Mammary epithelial cell (primary cell): ENCODE measurements at places on chromosomes 1 and 21.

GRCh38 chr1:37243368-37244082 is 209.2 kb upstream of the GRIK3 start:
- no peak for DNase-seq

GRCh38 chr1:22531251-22531650 is 32.0 kb upstream of the EPHA8 start:
- DNase-seq: no peak

- DNase-seq: no peak
Measured at GRCh38 chr1:51955797-51956527, 34.5 kb downstream of the RAB3B start.

- no peak for DNase-seq
Measured at GRCh38 chr1:27057389-27057788, 44.7 kb upstream of the TENT5B start.

DNA sequence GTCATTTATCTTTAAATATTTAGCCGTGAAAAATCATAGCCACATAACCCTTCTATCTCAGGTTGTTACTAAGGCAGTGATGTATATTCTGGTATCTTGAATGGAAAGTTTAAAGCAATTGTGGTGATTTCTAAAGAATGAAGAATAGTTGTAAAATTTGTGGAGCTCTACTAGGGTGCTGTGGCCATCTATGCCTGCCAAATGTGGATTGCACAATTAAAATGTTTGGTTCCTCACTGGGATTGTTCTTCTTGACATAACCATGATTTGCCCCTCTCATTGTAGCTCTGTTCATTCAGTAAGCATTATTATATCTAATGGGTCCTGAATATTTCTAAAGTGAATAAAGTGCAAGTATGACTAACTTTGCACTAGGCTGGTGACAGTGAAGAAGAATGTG is 50.1 kb downstream of the AK4 start:
- DNase-seq: no peak

- DNase-seq: no peak
Measured at GRCh38 chr1:74341702-74342339, 106.6 kb downstream of the TNNI3K start.

DNA sequence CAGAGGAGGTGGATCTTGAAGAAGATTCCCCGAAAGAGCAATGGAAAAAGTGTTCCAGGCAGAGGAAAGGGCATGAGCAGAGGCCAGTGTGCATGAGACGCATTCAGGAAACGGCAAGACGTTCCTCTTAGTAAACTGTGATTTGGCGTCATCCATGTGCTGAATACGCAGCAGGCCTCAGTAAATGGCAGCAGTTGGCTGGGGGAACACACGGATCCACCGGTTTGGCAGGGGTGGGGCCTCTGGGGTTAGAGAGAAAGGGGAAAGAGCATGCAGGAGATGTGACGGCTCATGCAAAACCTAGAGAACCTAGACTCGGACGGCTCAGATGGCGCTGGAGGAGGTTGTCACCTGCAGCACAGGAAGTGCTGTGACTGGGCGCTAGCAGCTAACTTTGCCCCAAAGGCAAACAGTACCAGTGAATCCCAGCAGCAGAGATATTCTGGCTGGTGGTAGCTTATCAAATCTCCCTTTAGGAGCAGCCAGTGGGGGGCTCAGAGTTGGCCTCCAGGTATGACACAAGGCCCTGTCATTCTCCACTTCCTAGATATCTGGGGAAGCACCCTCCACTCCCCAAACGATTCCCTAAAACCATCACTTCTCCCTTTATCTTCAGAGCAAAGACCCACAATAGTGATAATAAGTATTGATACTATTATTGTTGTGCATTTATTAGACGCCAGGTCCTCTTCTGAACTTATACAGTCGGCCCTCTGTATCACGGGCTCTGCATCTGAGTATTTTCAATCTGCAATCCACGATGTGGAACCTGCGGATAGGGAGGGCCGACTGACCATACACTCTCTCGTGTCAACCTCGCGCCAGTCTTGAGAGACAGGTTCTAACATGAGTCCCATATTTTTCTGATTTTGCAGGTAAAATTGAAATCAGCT is 7.6 kb downstream of the LAPTM5 start:
- no peak for DNase-seq

DNA sequence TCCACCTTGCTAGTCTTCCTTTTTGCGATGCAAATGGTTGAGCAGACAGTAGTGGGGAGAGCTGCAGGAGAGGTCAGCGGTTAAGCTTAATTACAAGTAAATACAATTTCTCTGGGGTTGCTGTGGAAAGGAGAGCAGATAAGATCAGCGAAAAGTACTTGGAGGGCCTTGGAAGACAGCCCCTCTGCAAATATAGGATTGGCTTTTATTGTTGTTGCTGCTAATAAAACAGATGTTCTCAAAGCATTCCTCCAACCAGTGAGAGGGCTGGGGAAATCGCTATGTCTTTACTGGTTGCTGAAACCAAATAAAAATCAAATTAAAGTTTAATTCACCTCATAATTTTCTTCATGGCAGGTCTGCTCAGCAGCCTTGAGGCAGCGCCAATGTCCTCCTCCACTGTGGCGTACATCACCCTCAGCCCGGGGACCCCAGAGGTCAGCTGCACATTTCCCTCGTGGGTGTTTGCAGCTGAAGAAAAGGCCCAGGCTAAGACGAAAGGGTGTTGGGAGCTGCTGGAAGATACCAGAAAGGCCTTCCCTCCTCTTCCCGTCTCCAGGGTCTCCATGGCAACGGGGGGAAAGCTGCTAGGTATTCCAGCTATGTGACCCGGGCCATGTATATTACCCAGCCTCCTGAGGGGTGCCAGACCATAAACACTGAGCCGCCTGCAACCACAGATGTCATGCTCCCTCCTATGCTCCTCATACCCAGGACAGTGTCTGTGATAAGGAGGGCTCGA is 54.6 kb upstream of the POU2F1 start:
- no peak for DNase-seq

GRCh38 chr1:234231061-234231892 is 142.0 kb upstream of the COA6 start:
- DNase-seq: no peak

GRCh38 chr1:225835856-225836255 is 25.9 kb downstream of the EPHX1 start:
- no peak for DNase-seq

- DNase-seq: no peak
Measured at GRCh38 chr1:164177118-164177517, 381.9 kb upstream of the PBX1 start.
